HL-60 (cell line): ENCODE measurements at places on chromosomes 7 and 10.

GRCh38 chr10:124686707-124687376 is 57.3 kb downstream of the FAM53B start:
- no peak for DNase-seq

- DNase-seq, result no peak
Measured at GRCh38 chr7:92652536-92652935, 62.3 kb upstream of the FAM133B start.

DNA sequence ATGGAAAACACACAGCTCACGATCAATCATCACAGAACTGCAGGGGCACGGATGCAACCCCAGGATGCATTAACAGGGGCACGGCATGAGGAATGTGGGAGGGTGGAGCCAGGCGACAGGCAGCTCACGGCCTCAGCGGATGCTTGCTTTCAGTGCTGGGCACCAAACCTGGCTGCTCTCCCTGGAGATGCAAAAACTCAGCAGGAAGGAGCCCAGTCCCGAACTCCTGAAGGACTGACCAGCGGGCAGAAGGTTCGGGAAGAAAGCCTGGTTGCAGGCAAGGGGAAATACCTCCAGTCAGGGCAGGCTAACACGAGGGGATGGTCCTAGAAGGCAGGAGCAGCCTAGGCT is 66.8 kb downstream of the CHST15 start:
- DNase-seq, result no peak

DNA sequence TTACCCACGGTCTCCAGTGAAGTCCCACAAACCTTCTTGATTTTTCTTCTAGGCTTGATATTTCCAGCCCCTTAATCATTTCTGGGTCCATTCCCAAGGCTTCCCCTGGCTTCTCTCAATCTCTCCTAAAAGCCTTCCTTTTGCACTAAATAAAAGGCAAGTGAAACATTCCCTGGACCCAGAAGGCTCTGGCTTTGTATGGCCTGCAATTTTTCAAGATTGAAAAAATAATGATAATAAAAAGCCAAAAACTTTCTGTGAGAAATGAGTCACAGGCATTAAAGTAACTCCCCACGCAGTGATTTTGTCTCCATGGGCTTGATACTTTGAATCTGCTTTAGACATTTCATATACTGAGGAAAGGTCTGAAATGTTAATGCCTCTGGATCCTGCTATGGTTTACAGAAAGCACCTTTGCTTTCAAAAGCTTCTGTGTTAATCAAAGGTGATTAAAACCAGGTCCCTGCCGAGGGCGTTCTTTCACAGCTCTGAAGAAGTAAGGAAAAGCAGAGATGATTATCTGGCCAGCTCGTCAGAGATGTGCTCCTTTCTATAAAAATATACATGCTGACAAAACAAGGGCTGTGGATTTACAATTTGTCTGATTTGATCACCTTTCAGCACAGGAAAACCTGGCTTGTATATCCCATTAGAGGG is 118.9 kb upstream of the TMEM72 start:
- DNase-seq, result no peak

- peak; percentile 49 for DNase-seq
Measured at GRCh38 chr7:149690688-149691446, 82.5 kb downstream of the ZNF467 start.

GRCh38 chr10:519716-520401 is 169.6 kb downstream of the DIP2C start:
- no peak for DNase-seq

DNA sequence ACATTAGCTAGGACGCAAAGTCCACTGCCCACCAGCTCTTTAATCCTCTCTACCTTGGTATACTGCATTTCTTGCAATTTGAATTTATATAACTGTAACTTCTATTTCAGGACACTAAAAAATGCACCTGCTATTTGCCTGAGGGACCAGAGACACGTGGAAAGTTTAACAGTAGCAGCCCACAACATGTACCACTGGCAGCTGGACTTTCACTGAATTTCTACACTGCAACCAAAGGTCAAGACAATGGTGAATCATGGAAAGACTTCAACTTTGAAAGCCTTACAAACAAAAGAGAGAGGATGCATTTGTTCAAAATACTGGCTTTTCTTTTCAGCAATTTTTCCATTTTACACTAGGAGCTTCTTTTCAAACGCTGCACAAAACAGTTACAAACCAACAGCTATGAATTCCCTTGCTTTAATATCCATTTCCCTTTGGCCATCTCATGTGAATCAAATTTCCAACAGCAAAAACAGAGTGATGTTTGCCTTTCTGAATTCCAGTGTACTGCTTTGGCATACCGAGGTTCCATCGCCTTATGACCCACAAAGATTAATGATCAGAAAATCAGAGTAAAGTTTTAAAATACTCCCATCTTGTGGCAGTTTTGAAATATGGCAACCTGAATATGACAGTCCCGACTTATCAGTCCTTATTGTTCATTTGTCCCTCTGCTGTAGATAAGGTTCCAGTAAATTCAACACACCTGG is 29.9 kb upstream of the HNRNPH3 start:
- peak; percentile 17 for DNase-seq

DNA sequence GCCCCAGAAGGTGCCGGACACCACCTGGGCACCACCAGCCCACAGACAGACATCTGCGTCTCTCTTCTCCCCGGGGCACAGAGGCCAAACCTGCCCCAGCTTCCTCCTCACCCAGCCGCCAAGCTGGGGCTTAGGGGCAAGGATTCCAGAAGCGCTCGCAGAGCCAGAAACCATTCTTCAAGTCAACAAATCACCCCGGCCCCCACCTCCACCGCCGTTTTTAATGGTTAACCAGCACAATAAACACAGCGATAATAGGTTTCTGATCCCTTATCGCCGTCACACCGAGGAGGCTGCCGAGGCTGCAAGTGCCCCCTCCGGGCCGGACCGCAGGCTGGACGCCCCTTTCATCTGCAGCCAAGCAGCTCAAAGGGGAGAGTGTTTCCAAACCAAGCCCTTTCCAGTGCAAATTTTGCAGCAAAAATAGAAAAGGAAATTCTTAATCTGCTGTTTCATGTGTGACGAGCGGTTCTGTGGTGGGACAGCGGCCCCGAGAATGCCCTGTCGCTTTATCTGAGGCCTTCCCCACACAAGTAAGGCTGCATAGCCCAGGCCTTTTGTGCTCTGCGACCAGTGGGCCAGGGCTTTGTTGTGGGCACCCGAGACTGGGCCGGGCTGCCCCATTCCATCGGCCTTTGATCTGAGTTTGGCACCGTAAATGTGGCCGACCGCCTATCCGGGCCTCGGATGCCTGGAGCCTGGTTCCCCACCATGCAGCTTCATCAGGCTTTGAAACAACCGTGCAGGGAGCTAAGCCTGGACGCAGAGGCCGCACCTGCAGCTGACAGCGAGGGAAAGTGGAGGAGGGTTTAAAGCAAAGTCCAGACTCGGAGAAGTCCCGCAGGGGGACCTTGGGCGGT is 83.2 kb downstream of the FOXL3 start:
- no peak for DNase-seq

- DNase-seq, result peak; percentile 48
Measured at GRCh38 chr7:5704534-5704922, 76.9 kb downstream of the RNF216 start.

DNA sequence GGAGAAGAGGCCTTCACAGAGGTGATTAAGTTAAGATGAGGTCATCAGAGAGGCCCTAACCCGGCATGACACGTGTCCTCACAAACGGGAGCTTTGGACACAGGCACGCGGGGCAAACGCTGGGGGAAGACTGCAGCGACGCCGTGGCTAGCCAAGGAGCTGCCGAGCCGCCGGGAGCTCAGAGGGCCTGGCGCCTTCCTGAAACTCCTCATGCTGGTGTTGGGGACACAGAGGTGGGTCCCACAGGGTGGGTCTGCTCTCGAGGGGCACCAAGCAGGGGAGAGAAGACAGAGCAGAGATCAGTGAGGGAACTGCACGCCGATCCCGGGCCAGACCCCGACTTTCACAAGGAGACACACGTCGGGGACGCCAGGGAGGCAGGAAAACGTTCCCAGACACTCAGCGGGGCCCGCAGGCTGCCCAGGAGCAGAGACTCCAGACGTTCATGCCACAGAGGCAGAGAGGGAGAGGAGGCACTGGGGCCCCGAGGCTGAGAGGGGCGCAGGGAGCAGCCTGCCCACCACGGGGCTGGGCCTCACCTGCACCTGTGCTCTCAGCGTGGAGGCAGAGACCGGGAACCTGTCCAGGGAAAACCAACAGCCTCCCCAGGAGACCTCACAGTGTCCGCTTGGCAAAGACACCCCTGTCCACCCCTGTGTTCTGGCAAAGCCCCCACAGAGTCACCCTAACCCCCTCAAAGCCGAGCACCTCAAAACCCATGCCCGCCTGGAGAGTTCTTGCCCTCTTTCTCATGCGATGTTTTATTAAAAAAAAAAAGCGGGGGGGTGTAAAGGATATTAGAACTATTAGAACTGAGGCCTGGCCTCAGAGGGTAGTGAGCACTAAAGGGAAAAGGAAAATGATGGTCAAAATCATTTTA is 103.8 kb downstream of the PDGFA start:
- DNase-seq, result no peak

GRCh38 chr7:142348921-142349405 is 91.1 kb upstream of the PRSS58 start:
- DNase-seq, result no peak

- no peak for DNase-seq
Measured at GRCh38 chr7:82312646-82313045, 130.9 kb downstream of the CACNA2D1 start.

GRCh38 chr10:121787169-121787568 is 140.7 kb downstream of the ATE1 start:
- DNase-seq, result no peak

GRCh38 chr7:97565665-97566064 is 166.2 kb upstream of the TAC1 start:
- DNase-seq, result no peak

- DNase-seq, result no peak
Measured at GRCh38 chr7:16847381-16847860, 34.4 kb downstream of the AGR3 start.

GRCh38 chr7:21579341-21580072 is 36.7 kb downstream of the DNAH11 start:
- no peak for DNase-seq

GRCh38 chr10:128744092-128744491 is 617.9 kb upstream of the MKI67 start:
- no peak for DNase-seq

GRCh38 chr7:71507680-71508602 is 376.0 kb downstream of the GALNT17 start:
- no peak for DNase-seq

DNA sequence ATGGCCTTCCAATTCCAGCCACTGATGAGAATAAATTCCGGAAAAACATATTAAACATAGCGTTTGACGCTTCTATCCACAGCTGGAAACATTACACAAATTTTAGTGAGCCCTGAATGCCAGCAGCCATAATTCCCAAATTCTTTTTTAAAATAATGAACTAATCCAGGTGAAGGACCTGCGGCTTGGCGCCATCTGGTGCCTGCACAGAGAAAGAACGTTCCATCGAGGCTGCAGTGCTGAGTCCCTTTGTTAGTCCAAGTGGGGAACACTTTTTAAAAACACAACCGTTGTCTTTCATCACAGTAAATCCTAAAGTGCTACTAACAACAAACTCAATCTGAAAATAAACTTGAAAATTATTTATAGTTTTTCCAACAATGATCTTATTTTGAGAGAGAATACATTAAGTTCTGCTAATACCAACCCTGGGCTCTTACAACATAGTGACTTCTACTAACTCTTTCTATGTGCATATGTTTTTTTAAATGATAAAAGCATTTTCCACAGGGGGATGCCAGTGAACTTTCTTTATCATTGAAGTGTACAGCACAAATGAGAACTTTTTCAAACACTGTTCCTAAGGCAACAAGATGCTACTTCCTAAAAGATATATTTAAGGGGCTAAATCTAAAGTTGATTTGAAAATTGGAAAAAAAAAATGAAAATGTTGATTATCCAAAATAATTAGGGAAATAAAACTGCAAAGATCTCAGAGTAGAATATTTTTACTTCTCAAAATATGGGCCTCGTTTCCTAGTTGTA is 166.9 kb upstream of the RNF32 start:
- no peak for DNase-seq

DNA sequence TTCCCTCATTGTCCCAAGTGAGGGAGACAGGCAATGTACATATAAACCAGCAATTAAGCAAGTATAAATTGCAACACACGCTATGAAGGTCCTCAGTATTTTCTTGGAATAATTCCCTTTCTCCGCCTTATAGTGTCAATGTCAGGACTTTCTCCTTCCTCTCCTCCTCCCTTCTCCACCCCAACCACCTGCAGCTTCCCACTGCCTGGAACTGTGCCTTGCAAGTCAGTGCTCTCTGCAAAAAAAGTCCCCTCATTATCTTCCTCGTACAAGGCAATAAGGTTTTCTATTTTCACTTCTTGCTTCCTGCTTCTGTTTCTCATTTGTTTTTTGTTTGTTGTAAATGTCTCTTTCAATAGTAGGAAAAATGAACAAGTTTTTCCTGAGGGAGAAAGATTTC is 111.7 kb downstream of the GPR26 start:
- no peak for DNase-seq

DNA sequence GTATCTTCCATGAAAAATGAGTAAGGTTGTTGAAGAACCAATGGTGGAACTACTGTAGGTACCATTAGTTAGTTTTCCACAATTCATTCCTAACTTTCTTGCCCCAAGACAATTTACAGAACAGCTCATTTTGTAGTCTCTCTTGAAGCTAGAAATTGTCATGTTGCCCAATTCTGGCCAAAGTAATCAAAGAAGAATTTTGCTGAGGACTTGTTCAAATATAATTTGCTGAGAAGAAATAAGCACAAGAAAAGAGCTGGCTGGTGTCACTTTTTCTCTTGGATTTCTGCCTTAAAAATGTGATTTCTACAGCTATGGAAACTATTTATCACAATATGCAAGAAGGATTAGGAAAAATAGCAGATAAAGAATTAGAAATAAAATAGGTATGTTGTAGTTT is 199.2 kb upstream of the SEMA3A start:
- no peak for DNase-seq

DNA sequence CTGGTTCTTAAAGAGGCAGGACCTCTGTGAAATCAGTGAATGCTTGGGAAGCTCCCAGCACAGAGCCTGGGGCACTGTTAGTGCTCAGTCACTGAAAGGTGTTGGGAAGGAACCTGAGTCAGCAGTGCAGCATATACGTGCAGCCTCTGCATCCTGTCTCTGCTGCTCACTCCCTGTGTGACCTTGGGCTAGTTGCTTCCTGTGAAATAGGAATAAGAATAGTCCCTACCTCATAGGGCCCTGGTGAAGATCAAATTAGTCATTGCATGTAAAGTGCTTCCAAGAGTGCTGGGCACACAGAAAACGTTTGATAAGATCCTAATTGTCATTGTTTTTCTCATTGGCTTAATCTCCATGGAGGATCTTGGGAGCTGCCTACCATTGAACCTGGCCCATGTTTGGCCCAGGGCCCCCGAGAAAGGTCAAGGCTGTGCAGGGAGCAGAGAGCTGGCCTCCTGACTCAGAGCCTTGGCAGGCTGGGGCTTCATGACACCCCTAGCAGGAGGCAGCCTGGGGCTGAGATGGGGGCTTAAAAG is 73.3 kb upstream of the COL13A1 start:
- no peak for DNase-seq

GRCh38 chr7:90459888-90460287 is 9.6 kb upstream of the PTTG1IP2 start:
- DNase-seq, result no peak

GRCh38 chr7:76315364-76315763 is 12.9 kb downstream of the HSPB1 start:
- DNase-seq, result peak; percentile 43

GRCh38 chr10:77638321-77639101 is 903 bp upstream of the KCNMA1 start:
- DNase-seq, result no peak

- peak; percentile 78 for DNase-seq
Measured at GRCh38 chr10:6399231-6399741, 180.8 kb downstream of the PRKCQ start.
